A549 treated with AZD2906 at 1 μM for 4 hours (cell line): ENCODE measurements at places on chromosomes 6 and 20. TPM values are rescaled to one million over a fixed set of nuclear protein-coding genes. Genes with fewer than 3 reads are reported as not detected.

The MEP1A gene
- not detected in 5 replicates for total RNA-seq

The DZANK1 gene
- 2.1 to 2.5 TPM (median 2.3 TPM) in 5 replicates for total RNA-seq

The PDE10A gene
- total RNA-seq = 22.6 to 25.5 TPM (median 24.0 TPM) in 5 replicates

The TDP2 gene
- total RNA-seq = 26.0 to 31.1 TPM (median 27.1 TPM) in 5 replicates

The FOXS1 gene
- 0.21 to 0.53 TPM (median 0.30 TPM) in 5 replicates for total RNA-seq

The DACT2 gene
- 0.02 to 0.12 TPM (median 0.07 TPM) in 5 replicates for total RNA-seq

The HCRTR2 gene
- not detected in 5 replicates for total RNA-seq

The CST8 gene
- total RNA-seq = not detected in 5 replicates
